ENCODE measurements at places on chromosomes 12 and 14.

DNA sequence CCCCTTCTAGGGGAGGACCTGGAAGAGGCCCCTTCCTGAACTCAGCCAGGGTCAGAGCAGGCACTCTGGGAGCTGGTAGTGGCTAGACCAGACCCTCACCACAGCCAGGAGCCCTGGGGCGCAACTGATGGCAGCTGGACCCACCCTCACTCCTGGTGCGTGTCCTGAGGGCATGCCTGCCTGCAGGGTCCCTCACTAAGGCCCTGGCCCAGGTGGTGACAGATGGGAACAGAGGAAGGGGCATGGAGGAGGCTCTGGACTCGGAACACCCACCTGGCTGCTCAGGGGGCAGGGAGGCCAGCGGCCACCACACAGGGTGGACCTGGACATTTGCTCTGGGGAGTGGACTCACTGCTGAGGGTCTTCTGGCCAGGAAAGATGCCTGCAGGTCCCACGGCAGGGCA lies 342.2 kb upstream of the SFSWAP start:
- no peak for DNase-seq

GRCh38 chr14:95061317-95062093 lies 95.8 kb downstream of the DICER1 start:
- no peak for DNase-seq

GRCh38 chr14:58617619-58618018 lies 20.1 kb upstream of the DACT1 start:
- no peak for DNase-seq

GRCh38 chr14:24928386-24928900 lies 121.5 kb downstream of the STXBP6 start:
- DNase-seq, result no peak

DNA sequence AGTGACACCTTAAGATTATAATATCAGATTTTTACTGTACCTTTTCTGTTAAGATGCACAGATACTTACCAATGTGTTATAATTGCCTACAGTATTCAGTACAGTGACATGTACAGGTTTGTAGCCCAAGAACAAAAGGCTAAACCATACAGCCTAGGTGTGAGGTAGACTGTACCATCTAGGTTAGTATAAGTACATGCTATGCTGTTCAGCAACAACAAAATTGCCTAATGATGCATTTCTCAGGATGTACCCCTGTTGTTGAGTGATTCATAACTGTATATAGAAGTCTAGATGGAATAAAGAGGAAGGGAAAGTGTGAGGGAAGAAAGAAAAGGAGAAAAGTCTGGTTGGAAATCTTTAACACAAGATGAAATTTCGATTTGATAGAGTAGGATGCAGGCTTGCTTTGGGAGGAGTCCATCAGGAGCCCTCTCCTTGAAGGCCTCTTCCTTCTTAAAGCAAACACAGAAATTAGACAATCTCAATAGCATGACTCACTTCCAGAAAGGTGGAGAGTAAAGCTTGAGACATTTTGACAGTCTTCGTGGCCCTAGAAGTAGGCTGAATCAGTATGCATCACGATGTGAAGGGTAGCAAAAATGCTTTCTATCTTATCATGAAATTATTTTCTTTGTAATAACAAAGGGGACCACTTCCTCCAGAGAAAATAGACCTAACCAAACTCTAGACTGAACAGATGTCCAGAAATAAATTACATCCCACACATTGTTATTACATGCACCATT lies 191.5 kb downstream of the SYT1 start:
- DNase-seq, result no peak
